ENCODE measurements at places on chromosomes 12 and 14.

GRCh38 chr14:91901449-91902226, 34.3 kb upstream of the TC2N start:
- DNase-seq, result no peak

DNA sequence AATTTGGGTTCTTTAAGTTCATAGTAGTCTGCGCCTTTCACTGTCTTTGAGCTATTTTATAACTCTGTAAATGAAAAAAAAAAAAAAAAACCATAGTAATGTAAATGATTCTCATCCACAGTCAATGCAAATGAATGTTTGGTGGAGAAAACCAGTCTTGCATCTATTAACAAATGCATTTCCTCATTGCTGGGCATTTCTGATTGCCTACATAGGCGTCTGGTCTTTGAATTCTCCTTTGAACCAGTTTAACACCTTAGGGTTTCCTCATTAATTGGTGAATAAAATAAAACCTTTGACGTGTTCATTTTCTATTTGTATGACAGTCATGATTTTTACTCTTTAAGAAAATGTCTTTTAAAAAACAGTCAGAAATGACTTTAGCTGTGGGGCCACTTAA, 114.8 kb downstream of the C12orf75 start:
- DNase-seq, result no peak

GRCh38 chr14:51004801-51005526, 60.7 kb upstream of the PYGL start:
- no peak for DNase-seq

- no peak for DNase-seq
Observed at GRCh38 chr12:108346727-108347710, 7.9 kb upstream of the CMKLR1 start.

Measured in right lobe of liver (tissue), 6 donors.